ENCODE measurements at places on chromosomes 16 and 17. TPM values are rescaled to one million over a fixed set of nuclear protein-coding genes. Genes with fewer than 3 reads are reported as not detected.

The SECTM1 gene
- total RNA-seq, result 26.4 TPM

The PRR35 gene
- not detected for total RNA-seq

GRCh38 chr16:325375-326145 is 27.0 kb downstream of the AXIN1 start:
- DNase-seq, result no peak
- H3K4me1 ChIP-seq, result peaks cover 44% of the 10 kb centered on the region
- H3K36me3 ChIP-seq, result no peaks in the 10 kb centered on the region

DNA sequence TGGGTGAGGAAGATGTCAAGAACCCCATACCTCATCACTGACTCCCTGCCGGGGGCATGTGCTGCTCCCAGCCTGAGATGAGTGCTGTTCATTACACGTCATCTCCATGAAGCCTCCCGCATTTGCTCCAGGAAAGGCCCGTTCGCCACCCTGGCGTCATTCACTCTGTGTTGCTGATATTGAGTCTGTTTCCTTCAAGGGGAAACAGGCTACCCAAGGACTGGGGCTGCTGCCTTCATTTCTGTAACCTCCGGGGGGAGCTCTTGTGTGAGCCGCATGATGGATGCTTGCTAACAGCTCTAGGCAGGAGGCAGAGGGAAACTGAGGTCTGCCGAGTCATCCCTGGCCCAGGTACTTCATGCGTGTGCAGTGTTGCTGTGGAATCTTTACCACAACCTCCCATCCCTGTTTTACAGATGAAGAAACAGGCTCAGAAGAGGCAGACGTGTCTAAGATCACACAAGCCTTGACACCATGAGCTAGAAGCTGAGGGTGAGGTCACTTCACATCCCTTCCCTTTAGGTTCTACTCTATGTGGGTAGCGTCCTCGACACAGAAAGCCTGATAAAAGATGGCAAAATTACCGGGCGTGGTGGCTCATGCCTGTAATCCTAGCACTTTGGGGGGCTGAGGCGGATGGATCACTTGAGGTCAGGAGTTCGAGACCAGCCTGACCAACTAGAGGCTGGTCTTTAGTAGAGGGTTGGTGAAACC is 3.5 kb upstream of the ARMC5 start:
- H3K4me3 ChIP-seq, result no peak overlapping the region
- no peaks in the 10 kb centered on the region for H3K27me3 ChIP-seq
- DNase-seq, result peak; percentile 37
- peaks cover 66% of the 10 kb centered on the region for H3K4me1 ChIP-seq
- no peaks in the 10 kb centered on the region for H3K36me3 ChIP-seq

GRCh38 chr17:72219137-72219823 is 98.5 kb downstream of the SOX9 start:
- no peak overlapping the region for H3K4me3 ChIP-seq
- H3K27me3 ChIP-seq, result peaks cover 23% of the 10 kb centered on the region
- no peak overlapping the region for H3K27ac ChIP-seq

All from upper lobe of right lung (tissue), 1 donor.